Gastrocnemius medialis (tissue), 4 donors: ENCODE measurements at places on chromosomes 13 and 19. TPM values are rescaled to one million over a fixed set of nuclear protein-coding genes. Genes with fewer than 3 reads are reported as not detected.

DNA sequence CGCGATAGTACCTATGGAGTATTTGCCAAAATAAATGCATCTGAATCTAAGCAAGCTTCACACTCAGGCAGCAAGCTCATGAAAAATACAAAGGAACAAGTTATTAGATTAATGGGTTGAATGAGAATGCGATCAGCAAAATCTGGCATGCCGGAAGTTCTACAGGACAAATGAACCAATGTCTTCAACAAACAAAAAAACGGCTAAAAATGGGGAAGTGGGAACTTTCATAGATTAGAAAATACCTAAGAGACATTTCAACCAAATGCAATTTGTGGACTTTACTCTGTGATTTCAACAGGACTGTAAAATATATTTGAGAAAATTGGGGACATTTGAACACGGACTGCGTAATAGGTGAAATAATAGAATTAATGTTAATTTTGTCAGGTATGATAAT is 22.4 kb upstream of the RNASEH2B start:
- no peak for DNase-seq
- no peaks in the 10 kb centered on the region for H3K4me1 ChIP-seq
- H3K27ac ChIP-seq: no peak overlapping the region
- H3K27me3 ChIP-seq: no peaks in the 10 kb centered on the region
- H3K36me3 ChIP-seq: no peaks in the 10 kb centered on the region

DNA sequence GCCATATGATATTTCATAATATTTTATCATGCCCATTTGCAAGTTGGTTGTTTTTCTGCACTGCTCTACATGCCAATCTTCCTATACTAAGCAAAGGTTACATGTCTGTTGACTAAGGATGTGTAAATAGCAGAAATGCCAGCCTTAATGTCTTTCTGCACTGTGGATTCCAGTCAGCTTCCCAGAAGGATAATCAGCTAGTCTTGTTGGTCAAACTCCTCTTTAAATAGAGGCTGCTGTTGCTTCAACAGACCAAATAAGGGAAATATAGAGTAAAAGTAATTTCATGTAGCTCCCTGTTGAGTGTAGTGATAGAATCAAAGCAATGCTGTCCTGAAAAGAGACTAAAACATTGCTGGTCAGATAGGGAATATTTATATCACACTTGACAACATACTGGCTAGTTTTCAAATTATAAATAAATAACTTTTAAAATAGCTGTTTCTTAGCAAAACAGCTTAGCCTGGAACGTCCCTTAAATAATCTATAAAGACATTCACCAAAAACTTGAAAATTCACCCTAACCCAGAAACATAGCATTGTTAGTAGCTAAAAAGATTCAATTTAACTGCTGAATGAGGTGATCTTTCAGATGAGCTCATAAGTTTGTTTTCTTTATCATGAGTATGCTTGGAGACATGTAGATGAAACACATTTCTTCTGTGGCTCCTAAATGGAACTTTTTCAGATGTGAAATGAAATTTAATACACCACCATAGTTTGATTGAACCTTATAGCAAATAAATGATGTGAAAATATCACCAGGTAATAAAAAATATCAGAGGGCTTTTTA is 56.6 kb downstream of the FRY start:
- no peak for DNase-seq
- H3K36me3 ChIP-seq: no peaks in the 10 kb centered on the region
- no peak overlapping the region for H3K4me3 ChIP-seq

DNA sequence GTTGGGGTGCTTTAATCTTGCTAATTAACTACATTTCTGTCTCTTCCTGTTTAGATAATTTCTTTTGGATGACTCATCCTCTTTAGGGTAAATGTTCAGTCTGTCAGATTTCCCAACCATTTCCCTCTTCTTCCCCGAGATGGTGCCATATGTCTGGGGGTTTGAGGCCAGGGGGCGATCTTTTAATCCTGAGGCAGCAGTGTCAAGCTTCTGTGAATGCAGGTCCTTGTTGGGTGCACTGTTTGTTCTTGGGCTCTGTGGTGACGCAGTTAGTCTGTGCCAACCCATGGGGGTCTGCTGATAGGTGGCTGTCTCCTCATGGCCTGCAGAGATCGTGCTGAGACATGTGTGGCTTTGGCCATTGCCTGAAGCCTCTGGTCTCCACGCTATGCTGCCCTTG is 420.4 kb downstream of the NDFIP2 start:
- no peak for DNase-seq
- H3K27ac ChIP-seq: no peak overlapping the region
- no peaks in the 10 kb centered on the region for H3K36me3 ChIP-seq

DNA sequence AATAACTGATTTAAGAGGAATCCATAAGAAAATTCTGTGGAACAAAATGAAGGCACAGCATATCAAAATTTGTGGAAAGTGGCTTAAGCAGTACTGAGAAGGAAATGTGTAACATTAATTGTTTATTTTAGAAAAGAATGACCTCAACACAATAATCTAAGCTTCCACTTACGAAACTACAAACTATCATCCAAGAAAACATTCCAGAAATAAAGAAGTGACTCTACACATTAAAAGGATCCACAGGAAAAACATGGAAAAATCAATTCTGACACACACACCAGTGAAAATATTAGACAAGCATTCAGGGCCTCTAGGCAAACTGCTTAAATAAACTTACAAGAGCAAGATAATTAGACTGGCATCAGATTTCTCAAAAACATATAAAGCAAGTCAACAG is 14.0 kb downstream of the EXOSC8 start:
- no peaks in the 10 kb centered on the region for H3K27me3 ChIP-seq
- H3K4me1 ChIP-seq: no peaks in the 10 kb centered on the region
- peaks cover 78% of the 10 kb centered on the region for H3K36me3 ChIP-seq
- H3K4me3 ChIP-seq: no peak overlapping the region

- H3K27me3 ChIP-seq: no peaks in the 10 kb centered on the region
- peaks cover 17% of the 10 kb centered on the region for H3K4me1 ChIP-seq
- H3K27ac ChIP-seq: peak overlapping the region; percentile 20
- DNase-seq: peak; percentile 44
- H3K36me3 ChIP-seq: no peaks in the 10 kb centered on the region
Observed at GRCh38 chr19:7224209-7224686, 70.0 kb downstream of the INSR start.

- no peak overlapping the region for H3K4me3 ChIP-seq
- no peak overlapping the region for H3K27ac ChIP-seq
- H3K36me3 ChIP-seq: no peaks in the 10 kb centered on the region
Observed at GRCh38 chr13:97719736-97720135, 233.7 kb upstream of the IPO5 start.

- no peak overlapping the region for H3K27ac ChIP-seq
- no peaks in the 10 kb centered on the region for H3K36me3 ChIP-seq
- H3K4me3 ChIP-seq: no peak overlapping the region
- H3K27me3 ChIP-seq: no peaks in the 10 kb centered on the region
- no peak for DNase-seq
Observed at GRCh38 chr13:38830442-38831045, 143.7 kb downstream of the FREM2 start.

GRCh38 chr19:16739546-16739945 is 19.9 kb downstream of the NWD1 start:
- DNase-seq: no peak
- no peak overlapping the region for H3K27ac ChIP-seq
- H3K36me3 ChIP-seq: no peaks in the 10 kb centered on the region
- no peaks in the 10 kb centered on the region for H3K4me1 ChIP-seq
- H3K27me3 ChIP-seq: no peaks in the 10 kb centered on the region
- H3K4me3 ChIP-seq: no peak overlapping the region

- no peaks in the 10 kb centered on the region for H3K4me1 ChIP-seq
- no peaks in the 10 kb centered on the region for H3K27me3 ChIP-seq
- no peak overlapping the region for H3K27ac ChIP-seq
- H3K4me3 ChIP-seq: no peak overlapping the region
- H3K36me3 ChIP-seq: no peaks in the 10 kb centered on the region
Observed at GRCh38 chr13:32017474-32017873, 14.1 kb upstream of the FRY start.

- H3K4me1 ChIP-seq: peaks cover 13% of the 10 kb centered on the region
- H3K36me3 ChIP-seq: no peaks in the 10 kb centered on the region
- H3K4me3 ChIP-seq: no peak overlapping the region
- no peak overlapping the region for H3K27ac ChIP-seq
Observed at GRCh38 chr13:40922437-40923040, 96.6 kb downstream of the ELF1 start.

SHANK1 gene
- total RNA-seq: not detected

SLC6A16 gene
- 0.36 TPM for total RNA-seq

GRCh38 chr13:71454509-71454908 is 412.5 kb downstream of the DACH1 start:
- no peak overlapping the region for H3K4me3 ChIP-seq
- no peaks in the 10 kb centered on the region for H3K36me3 ChIP-seq
- no peak for DNase-seq
- no peaks in the 10 kb centered on the region for H3K27me3 ChIP-seq

TGFBR3L gene
- total RNA-seq: not detected

- no peaks in the 10 kb centered on the region for H3K27me3 ChIP-seq
- H3K4me3 ChIP-seq: no peak overlapping the region
- H3K4me1 ChIP-seq: no peaks in the 10 kb centered on the region
- no peak for DNase-seq
- no peaks in the 10 kb centered on the region for H3K36me3 ChIP-seq
- H3K27ac ChIP-seq: no peak overlapping the region
Observed at GRCh38 chr13:109737606-109738005, 48.8 kb downstream of the IRS2 start.

DNA sequence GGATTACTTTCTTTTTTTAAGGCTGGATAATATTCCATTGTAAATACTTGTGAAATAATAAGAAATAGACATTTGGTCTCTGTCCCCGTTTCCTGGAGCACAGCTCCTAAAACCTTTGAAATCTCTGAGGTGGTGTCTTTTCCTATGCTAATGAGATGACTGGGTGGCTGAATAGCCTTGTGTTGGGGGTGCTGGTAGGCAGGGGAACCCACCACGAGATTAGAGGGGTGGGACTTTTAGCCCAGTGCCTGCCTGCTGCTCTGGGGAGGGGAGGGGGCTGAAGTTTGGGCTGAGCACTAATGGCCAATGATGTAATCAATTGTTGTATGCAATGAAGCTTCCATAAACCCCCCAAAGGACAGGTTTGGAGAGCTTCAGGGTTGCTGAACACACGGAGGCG is 175.7 kb downstream of the FGF9 start:
- no peaks in the 10 kb centered on the region for H3K27me3 ChIP-seq
- H3K36me3 ChIP-seq: no peaks in the 10 kb centered on the region
- DNase-seq: no peak
- H3K27ac ChIP-seq: no peak overlapping the region
- H3K4me1 ChIP-seq: no peaks in the 10 kb centered on the region

DNA sequence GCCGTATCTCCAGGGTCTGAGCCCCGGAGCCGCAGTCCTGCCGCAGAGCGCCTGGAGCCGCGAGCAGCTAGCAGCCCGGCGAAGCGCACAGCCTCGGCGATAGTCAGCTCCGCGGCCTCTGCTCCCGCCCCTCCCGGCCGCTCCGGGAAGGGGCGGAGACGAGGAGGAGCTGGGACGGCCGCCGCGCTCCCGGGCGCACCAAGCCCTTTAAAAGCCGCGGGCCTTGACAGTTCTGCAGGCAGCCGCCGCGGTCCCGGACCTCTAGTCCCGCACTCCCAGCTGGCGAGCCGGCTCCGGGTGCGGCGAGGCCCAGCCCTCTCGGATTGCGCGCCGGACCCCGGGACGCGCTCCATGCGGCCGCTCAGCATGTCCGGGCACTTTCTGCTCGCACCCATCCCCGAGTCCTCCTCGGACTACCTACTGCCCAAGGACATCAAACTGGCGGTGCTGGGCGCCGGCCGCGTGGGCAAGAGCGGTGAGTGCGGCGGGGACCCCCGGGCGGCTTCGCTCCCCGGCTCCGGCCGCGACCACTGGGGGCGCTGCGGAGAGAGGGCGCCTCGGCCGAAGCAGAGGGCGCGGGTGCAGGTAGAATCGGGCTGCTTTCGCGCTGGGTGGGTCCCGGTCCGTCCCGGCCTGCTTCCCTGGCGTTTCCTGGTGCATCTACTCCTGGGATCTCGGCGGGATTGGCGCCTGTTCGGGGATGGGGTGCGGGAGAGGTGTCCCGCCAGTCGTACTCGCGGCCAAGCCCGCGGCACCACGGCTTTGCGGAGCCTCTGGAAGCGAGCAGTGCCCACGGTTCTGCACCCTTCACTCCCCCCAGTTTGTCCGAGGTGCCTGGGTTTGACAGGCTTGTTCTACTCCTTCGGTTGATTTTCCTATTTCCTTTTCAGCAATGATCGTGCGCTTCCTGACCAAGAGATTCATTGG is at the start of gene RASL11A:
Gene RASL11A, plus strand, starts transcription at position 237 of the 927 bp plus-strand sequence. Its CDS starts 115 bp downstream, at position 352.
- H3K27ac ChIP-seq: peak within 1 kb of the TSS; percentile 83
- DNase-seq: peak; percentile 71
- peaks cover 4% of the 10 kb centered on the region for H3K4me1 ChIP-seq
- H3K4me3 ChIP-seq: peak within 1 kb of the TSS; percentile 91

SIAH3 gene
- not detected for total RNA-seq

DNA sequence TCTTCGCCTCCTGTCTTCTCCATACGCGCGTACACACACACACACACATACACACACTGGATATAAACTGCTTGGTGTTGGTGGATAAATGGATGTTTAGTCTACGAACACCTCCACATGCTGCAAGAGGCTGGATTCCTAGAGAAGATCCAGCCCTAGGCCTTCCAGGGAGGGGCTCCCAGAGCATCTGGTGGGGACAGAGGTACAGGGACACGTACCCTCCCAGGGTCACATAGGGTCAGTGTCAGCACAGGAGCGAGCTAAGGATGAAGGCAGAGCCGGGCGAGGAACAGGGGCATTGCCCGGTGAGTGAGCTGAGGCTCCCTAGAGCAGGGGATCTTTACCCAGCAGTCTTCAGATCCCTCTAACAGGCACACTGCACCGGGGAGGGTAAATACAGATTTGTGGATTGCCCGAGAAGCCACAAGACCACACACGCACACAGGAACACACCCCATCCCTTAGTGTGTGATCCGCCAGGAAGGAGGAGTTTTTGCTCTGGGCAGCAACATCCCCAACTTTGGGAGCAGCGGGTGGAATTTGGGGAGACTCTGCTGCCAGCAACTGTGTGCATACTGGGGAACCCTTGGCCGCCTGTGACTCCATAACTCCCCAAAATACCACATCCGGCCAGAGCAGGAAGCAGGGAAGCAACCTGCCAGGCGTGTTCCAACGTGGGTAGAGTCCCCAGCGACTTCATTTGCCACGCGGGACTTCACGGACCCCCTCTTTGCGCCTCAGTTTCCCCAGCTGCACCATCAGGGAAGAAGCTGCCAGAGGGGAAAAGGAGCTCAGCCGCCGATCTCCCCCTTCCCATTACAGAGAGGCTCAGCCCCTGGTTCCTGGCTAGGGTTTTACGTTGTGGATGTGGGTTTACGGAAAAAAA is 5.8 kb upstream of the TLE2 start:
- no peaks in the 10 kb centered on the region for H3K27me3 ChIP-seq
- peak overlapping the region; percentile 57 for H3K4me3 ChIP-seq
- no peak for DNase-seq
- H3K27ac ChIP-seq: peak overlapping the region; percentile 98
- peaks cover 14% of the 10 kb centered on the region for H3K4me1 ChIP-seq
- no peaks in the 10 kb centered on the region for H3K36me3 ChIP-seq

LNX2 gene
- total RNA-seq: 5.0 TPM

GRCh38 chr19:872266-872951 is 12.9 kb downstream of the CFD start:
- no peaks in the 10 kb centered on the region for H3K4me1 ChIP-seq
- H3K4me3 ChIP-seq: no peak overlapping the region
- no peak overlapping the region for H3K27ac ChIP-seq
- peaks cover 53% of the 10 kb centered on the region for H3K36me3 ChIP-seq
- no peaks in the 10 kb centered on the region for H3K27me3 ChIP-seq
